Fibroblast of the aortic adventitia (primary cell): ENCODE measurements at places on chromosomes 1 and 21.

- no peak for DNase-seq
Observed at GRCh38 chr1:29690156-29690555, 453.8 kb downstream of the PTPRU start.

DNA sequence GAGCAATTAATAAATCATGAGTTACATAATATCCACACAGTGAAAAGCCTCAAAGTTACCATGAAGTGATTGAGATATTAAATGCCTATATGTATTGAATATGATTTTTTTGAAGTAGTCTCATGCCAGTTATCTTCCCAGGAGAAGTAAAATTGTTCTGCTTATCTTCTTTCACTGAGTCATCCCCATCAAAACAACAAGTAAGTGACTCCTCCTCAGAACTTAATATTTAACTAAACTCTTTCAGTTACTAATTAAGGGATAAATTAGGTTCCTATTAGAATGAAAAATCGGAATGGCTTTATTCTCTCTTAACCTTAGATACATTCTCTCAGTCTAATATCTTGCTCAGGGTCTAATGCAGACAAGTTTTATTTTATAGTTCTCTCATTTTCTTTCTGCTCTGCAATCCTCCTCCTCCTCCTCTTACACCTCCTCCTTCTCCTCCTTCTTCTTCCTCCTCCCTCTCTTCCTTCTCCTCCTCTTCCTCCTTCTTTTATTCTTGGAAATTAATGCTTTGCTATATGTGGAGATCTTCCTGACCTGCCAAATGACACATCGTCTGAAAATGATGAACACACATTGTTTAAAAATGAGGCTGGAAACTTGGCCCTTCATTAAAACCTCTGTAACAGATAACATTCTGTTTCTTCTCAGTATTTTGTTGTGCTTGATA lies 110.9 kb downstream of the RUNX1 start:
- DNase-seq, result peak; percentile 56

- DNase-seq, result no peak
Observed at GRCh38 chr1:153058154-153058553, 842 bp upstream of the SPRR2A start.

DNA sequence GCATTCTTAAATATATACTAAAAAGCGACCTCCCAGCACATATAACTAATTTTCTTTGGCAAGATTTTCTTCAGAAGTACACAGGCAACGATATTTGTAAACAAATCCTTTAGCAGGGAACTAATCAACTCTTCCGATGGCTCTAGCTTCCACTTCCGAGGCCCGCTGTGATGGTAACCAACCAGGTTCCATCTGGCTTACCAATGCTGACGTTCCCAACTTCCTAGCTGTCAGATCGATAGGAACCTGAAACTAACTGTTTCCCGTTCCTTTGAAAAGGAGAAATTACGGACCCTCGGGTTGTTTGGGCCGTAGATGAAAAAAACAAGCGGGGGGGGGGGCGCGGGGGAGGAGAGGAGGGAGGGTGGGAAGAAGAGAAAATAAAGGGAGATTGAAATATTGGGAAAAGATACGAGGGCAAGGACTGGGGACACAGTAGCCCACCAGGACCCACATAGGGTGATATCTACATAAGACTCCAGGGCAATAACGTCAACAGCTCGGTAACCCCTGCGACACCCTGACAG lies 513 bp downstream of the GTF2B start:
- peak; percentile 42 for DNase-seq

GRCh38 chr1:26335774-26336476 lies 18.0 kb downstream of the CRYBG2 start:
- no peak for DNase-seq

GRCh38 chr1:10823000-10823401 lies 26.6 kb upstream of the CASZ1 start:
- peak; percentile 12 for DNase-seq

- no peak for DNase-seq
Observed at GRCh38 chr1:236552901-236553300, 29.1 kb downstream of the LGALS8 start.

DNA sequence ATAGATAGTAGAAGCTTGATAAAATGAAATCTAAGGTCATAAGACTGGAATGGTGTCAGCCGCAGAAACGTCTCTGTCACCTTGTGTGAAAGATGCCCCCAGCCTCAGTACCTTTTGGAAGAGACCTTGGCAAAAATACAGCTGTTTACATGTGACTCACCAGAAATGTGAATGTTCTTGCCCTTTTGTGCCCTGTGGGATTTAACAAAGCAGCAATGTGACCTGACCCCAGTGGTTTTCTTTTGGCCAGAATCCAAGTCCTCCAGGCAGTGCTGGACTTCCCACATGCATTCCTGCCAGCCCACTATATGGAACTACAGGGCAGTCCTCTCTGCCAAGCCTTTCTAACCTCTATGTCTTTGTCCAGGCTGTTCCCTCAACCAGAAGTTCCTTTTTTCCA lies 27.2 kb upstream of the LRRC8C start:
- peak; percentile 52 for DNase-seq

DNA sequence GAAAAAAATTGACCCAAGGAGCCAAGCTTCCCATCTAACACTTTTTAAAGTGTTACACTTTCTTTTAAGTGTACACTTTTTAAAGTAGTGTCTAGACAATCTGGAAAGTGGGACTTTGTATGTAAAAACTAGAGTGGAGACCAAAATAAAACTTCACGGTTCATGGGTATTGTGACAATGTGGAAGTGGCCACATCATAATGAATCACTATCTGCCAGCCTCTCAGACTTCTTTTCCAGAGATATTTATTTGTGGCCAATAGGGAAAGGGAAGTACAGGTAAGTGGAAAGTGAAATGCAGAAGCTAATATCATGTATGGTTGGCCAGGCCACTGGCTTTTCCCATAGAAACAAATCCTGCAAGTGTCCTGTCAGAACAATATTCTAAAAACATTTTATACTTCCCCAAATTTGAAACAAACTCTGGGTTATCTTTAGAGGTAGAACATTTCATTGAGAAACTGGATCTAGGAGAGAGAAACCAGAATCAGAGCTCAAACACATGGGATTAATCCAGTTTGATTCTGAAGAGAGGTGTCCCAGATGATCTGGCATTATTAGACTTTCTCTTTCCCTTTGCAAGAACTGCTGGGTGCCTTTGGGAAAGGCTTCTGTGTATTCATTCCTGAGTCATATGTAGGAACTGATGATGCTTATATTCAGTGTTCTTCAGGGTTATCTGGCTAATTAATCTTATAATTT lies 2.0 kb downstream of the TNFSF18 start:
- DNase-seq, result peak; percentile 35

GRCh38 chr1:110875216-110875731 lies 2.3 kb downstream of the CD53 start:
- no peak for DNase-seq

GRCh38 chr1:7478142-7478790 lies 292.8 kb upstream of the VAMP3 start:
- no peak for DNase-seq

DNA sequence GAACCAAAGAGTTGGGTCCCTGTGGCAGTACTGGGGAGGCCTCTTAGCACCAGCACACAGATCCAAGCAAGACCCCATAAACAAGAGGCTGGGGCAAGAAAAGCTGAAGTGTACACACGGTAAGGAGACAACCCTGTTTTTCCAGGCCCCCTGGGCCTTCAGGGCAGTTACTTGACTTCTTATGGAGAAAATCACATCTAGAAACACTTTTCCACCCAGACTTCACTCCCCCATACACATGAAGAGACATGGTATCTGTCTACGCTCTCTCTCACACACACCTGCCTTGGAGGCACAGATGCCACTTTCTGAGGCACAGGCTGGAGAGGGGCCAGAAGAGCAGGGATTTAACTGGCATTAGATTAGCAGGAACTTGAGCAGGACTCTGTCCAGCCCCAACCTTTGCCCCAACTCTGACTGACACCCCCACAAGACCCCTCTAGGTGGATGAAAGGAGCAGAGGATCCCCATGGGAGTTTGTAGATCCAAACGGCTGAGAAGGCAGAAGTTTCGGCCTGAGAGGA lies 2.2 kb downstream of the CERS2 start:
- DNase-seq, result no peak

DNA sequence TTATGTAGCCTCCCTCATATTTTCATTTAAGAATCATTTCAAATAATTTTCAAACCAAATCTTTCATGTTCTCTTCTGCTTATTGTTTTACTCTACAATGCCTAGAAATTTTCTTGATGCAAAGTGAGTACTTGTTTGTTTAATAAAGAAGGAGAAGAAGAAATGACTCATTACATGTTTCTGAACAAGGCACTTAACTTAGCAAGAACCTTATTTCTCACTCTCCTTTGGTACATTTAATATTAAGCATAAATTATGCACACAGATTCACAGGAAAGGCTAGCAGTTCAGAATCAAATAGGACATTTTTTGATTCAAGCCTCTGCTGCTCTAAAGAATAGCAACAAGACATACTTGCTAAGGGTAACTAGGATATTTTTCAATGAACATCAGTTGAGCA lies 9.1 kb downstream of the SCYL3 start:
- no peak for DNase-seq

DNA sequence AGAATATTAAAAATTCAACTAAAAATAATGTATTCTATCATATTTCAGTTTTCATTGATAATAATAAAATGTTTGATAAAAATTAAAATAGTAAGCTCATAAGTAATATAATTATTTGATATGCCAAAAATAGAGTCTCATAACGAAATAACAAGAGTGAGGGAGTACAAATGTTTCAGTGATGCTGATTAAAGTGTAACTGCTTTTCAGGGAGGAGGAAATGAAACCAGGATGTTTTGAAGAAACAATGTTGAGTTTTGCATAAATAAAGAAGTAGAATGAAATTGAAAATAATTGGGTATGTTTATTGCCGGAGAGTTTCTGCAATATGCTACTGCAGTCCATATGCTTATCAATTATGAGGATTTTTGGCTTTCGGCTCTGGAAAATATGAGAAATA lies 1159.8 kb upstream of the ADGRL2 start:
- DNase-seq, result no peak

DNA sequence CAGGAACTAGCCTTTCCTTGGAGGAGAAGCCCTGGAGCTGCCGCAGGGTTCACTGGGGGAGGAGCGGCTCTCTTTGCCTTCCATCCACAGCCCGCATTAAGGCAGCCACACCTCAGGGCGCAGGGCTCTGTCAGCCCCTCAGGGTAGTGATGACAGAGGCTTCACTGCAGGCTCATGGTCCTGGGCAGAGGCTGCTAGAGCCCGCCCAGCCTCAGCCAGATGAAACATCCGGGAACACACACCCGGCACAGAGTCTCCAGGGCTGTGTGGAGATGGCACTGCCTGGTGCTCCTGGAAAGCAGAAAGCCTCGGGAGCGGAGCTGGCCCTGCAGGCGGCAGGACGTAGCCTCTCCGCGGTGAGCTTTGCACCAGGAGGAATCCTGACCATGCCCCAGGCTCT lies 29.4 kb upstream of the PEX10 start:
- DNase-seq, result no peak

DNA sequence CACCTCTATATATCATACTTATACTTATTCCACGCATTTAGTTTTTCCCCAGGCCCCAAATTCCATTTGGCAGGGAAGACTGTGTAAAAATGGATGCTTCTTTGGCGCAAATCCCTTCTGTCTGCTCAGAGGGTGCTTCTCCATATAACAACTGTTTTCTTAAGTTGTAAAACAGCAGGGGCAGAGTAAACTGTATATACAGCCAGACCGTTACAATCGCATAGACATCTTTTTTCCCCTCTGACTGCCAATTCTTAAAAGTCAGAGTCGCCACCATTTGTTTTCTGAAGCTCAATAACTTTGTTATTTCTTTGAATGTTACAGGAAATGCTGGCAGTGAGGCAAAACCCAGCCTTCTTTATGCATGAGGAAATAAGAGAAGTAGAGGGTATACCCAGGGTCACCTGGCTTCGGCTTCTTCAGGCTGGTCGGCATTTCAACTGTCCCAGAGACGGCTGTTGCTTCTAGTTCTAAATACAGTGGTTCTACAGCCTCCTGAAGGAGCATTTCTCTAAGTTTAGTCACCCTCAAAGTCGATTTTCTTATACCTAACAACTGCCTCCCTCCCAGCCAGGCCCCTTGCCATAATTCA lies 188.4 kb downstream of the CLIC6 start:
- no peak for DNase-seq

DNA sequence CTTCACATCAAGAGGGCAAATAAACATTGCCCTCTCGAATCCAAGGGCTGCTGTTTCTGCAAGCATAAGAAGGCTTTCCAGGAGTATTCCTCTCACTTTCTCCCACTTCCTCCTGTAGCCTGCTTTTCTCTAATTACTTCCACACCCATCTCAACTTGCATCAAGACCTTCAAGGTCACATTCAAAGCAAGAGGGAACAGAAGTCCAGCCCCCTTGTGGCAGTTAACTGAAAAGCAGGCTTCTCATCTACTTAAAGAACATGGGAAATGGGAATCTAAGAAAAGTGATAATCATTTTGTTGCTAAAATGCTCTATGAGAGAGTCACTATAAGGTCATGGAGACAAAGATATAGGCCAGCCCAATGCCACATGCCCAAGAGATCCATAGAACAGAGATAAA lies 874.4 kb downstream of the KCNT2 start:
- DNase-seq, result no peak

- DNase-seq, result no peak
Observed at GRCh38 chr1:213274140-213274539, 223.1 kb downstream of the RPS6KC1 start.

DNA sequence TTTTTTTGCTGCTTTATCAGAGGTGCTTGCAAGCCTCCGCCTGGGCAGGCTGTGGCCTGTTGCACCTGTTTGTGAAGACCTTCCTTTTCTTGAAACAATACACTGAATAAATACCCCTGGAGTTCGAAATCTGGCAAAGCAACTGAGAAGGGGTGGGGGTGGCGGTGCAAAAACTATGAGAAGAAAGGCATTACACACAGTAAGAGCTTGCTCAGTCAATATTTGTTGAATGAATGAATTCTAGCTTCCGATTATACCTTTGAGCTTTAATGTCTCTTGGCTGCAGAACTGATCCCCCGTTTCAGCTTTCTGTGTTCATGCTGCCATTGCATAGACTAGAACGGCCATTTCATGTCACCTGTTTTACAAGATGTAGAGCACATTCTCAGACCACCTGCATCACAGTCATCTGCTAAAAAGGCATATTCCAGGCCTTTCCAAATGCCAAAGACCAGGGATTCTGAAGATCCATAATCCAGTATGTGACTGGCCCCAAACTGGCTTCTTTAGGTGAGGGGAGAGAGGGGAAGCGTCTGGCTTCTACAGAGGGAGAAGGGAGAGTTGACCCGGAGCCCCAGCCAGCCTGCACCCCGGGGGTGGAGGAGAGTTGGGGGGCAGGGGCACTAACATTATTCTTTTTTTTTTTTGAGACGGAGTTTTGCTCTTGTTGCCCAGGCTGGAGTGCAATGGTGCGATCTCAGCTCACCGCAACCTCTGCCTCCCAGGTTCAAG lies 111.5 kb downstream of the ETS2 start:
- no peak for DNase-seq

GRCh38 chr1:86388777-86389176 lies 7.3 kb downstream of the ODF2L start:
- DNase-seq, result no peak
